ENCODE measurements at places on chromosomes 6 and 20. TPM values are rescaled to one million over a fixed set of nuclear protein-coding genes. Genes with fewer than 3 reads are reported as not detected.

DNA sequence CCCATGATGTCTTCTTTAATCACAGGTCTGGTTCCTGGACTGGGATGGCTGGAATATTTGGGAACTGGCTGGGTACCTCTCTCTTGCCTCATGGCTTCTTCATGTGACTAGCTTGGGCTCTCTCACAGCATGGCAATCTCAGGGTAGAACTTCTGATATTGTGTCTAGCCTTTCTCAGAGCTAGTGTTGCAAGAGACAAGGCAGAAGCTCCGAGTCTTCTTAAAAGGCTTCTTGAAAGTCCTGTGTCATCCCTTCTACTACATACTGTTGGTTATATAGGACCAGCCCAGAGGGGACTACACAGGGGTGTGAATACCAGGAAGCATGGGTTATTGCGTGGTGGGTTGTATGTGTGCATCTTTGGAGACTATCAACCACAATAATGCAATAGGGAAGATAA is 23.3 kb downstream of the BCAS1 start:
- H3K4me1 ChIP-seq: no peaks in the 10 kb centered on the region
- H3K36me3 ChIP-seq: no peaks in the 10 kb centered on the region
- no peak overlapping the region for H3K4me3 ChIP-seq

GRCh38 chr6:44514085-44514484 is 126.6 kb downstream of the CDC5L start:
- H3K4me1 ChIP-seq: no peaks in the 10 kb centered on the region
- no peaks in the 10 kb centered on the region for H3K27me3 ChIP-seq
- no peaks in the 10 kb centered on the region for H3K36me3 ChIP-seq
- H3K4me3 ChIP-seq: no peak overlapping the region
- H3K27ac ChIP-seq: no peak overlapping the region
- no peak for DNase-seq

PRL gene
- not detected for polyA plus RNA-seq

- H3K4me1 ChIP-seq: no peaks in the 10 kb centered on the region
- no peaks in the 10 kb centered on the region for H3K36me3 ChIP-seq
Observed at GRCh38 chr20:8449123-8449522, 317.1 kb downstream of the PLCB1 start.

LAMA4 gene
- polyA plus RNA-seq: 3.2 TPM

KCNS1 gene
- not detected for polyA plus RNA-seq

DNA sequence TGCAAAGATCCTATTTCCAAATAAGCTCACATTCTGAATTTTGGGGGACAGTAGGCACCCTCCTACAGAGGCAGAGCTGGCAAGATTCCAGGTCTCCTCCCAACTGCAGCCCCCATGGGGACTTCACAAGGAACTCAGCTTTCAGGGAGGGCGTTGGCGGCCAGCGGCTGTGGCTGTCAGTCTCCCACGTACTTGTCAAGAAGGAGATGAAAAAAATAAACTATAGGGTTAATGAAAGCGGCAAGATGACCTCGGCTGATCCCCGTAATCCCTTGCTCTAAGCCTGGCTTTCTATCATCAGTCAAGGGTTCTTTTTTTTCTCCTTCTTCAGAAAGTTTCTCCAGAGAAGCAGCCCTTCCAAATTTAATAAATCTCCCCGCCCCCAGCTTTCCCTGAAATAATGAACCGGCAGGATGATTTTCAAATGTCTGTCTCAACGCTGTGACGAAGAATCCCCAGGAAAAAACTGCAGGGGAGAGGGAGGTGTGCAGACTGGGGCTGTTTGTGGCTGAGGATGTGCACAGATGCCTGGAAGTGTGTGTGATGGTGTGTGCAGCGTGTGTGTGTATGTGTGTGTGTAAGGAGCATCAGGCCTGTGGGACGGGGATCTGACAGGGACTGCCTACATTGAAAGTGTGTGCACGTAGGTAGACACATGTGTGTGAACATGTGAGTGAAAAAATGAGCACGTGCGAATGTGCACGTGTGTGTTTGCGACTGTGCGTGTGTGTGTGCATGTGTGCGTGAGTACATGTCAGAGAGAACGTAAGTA is 78.7 kb downstream of the SLC2A10 start:
- no peak for DNase-seq
- H3K27me3 ChIP-seq: no peaks in the 10 kb centered on the region
- no peaks in the 10 kb centered on the region for H3K36me3 ChIP-seq

- H3K36me3 ChIP-seq: no peaks in the 10 kb centered on the region
- no peak for DNase-seq
- H3K4me1 ChIP-seq: no peaks in the 10 kb centered on the region
- H3K27ac ChIP-seq: no peak overlapping the region
- no peak overlapping the region for H3K4me3 ChIP-seq
Observed at GRCh38 chr6:15905488-15906419, 223.1 kb upstream of the MYLIP start.

SYS1 gene
- 58.1 TPM for polyA plus RNA-seq

DNA sequence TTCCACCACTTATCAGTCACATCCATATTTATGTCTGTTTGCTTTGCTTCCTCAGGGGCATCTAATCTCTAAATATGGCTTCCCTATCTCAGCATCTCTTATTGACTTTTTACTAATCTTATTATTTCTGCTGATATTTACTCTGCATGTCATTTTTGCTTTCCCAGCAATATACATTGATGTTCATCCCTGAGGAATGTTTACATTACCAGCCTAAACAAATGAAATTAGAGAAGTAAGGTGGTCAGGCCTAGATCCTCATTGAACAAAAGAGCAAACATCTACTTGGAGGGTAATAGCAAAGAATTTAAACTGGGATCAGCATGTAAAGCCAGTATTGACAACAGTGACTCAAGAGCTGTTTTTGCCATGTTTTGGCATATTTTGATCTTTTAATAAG is 546.4 kb downstream of the MMUT start:
- no peaks in the 10 kb centered on the region for H3K36me3 ChIP-seq
- H3K4me1 ChIP-seq: no peaks in the 10 kb centered on the region
- no peak overlapping the region for H3K4me3 ChIP-seq
- no peaks in the 10 kb centered on the region for H3K27me3 ChIP-seq
- no peak overlapping the region for H3K27ac ChIP-seq

DNA sequence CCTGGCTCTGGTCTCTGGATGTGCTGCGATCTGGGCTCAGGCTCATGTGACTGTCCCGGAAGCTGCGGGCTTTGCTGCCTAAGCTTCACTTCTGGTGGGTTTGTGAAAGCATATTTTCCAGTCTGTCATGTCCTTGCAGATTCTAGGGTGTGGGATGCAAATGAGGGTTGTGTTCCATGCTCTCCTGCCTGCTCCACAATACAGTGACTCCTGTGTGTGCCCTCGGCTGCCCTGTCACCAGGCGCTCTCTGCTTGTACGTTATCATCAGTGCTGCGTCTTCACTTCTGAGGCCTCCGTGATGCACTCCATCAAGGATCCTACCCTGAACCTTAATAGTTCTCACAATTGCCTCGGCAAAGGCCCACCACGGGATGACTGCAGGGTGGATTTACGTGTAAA is 84.2 kb downstream of the TTLL2 start:
- no peak overlapping the region for H3K27ac ChIP-seq
- no peaks in the 10 kb centered on the region for H3K36me3 ChIP-seq
- no peaks in the 10 kb centered on the region for H3K4me1 ChIP-seq
- no peaks in the 10 kb centered on the region for H3K27me3 ChIP-seq

DNA sequence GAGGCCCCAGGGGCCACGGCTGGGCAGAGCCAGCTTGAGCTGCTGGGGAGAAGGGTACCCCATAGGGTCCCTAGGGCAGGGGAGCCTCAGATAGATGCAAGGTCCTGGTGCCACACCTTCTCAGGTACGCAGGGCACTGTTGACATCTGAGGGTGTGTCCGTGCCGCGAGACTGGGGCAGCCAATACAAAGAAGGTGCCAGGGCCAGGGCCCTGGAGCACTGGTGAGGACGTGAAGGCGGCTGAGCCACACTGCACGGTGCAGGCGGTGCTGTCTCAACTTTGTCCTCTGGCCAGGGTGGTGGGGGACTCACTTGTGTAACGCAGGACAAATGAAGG is 649 bp upstream of the LRRC73 start:
- H3K27me3 ChIP-seq: peaks cover 9% of the 10 kb centered on the region
- H3K4me3 ChIP-seq: peak overlapping the region; percentile 87
- peaks cover 57% of the 10 kb centered on the region for H3K36me3 ChIP-seq
- no peak for DNase-seq

HLA-DMA gene
- 7.1 TPM for polyA plus RNA-seq

ADTRP gene
- not detected for polyA plus RNA-seq

- H3K27ac ChIP-seq: no peak overlapping the region
- no peaks in the 10 kb centered on the region for H3K36me3 ChIP-seq
- no peak overlapping the region for H3K4me3 ChIP-seq
- H3K27me3 ChIP-seq: no peaks in the 10 kb centered on the region
- DNase-seq: no peak
- H3K4me1 ChIP-seq: no peaks in the 10 kb centered on the region
Observed at GRCh38 chr6:25229671-25230321, 49.4 kb upstream of the CARMIL1 start.

SNAP91 gene
- 0.09 TPM for polyA plus RNA-seq

DNA sequence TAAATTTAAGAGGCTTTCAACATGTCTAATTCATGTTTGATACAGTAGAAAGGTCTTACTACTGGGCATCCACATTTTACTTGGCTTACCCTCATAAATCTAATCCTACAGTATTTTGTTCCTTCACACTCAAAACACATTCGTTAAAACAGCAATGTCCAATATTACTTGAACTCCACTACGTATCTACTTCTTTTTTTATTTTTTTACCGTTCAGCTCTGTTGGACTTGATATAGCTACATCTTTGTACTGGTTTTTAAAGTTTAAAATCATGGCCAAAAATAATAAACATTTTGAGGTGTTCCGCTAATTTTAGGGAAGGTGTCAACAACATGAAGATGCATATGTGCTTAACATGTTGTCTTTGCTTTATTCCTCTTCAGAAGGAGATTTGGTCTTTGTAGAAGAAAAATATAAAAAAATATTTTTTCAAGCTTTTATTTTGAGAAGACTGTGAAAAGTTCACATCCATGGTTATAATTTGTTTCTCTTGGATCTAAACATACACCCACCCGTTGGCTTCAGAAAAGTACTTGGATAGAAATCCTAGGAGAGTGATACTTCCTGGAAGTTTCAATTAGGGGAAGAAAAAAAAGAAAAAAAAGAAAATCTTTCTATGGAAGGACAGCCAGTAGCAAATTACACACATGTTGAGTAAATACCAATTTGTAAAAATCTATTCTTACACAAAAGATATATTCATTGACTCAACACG is 71.5 kb downstream of the EPB41L2 start:
- H3K36me3 ChIP-seq: no peaks in the 10 kb centered on the region
- no peak overlapping the region for H3K4me3 ChIP-seq
- no peaks in the 10 kb centered on the region for H3K4me1 ChIP-seq
- H3K27ac ChIP-seq: no peak overlapping the region

- DNase-seq: no peak
- no peak overlapping the region for H3K27ac ChIP-seq
Observed at GRCh38 chr6:127299522-127300240, 33.0 kb downstream of the RNF146 start.

GRCh38 chr6:125931733-125932450 is 24.7 kb upstream of the HINT3 start:
- H3K27ac ChIP-seq: no peak overlapping the region
- DNase-seq: no peak
- no peak overlapping the region for H3K4me3 ChIP-seq
- no peaks in the 10 kb centered on the region for H3K4me1 ChIP-seq
- no peaks in the 10 kb centered on the region for H3K27me3 ChIP-seq

GRCh38 chr6:20313960-20314530 is 87.6 kb upstream of the E2F3 start:
- no peak overlapping the region for H3K4me3 ChIP-seq
- no peak for DNase-seq
- no peak overlapping the region for H3K27ac ChIP-seq
- peaks cover 5% of the 10 kb centered on the region for H3K4me1 ChIP-seq
- H3K36me3 ChIP-seq: no peaks in the 10 kb centered on the region

- peak; percentile 29 for DNase-seq
- H3K27ac ChIP-seq: peak overlapping the region; percentile 19
- no peaks in the 10 kb centered on the region for H3K36me3 ChIP-seq
Observed at GRCh38 chr6:108960601-108961000, 112.4 kb downstream of the ARMC2 start.

FOXC1 gene
- polyA plus RNA-seq: 0.90 TPM

DNA sequence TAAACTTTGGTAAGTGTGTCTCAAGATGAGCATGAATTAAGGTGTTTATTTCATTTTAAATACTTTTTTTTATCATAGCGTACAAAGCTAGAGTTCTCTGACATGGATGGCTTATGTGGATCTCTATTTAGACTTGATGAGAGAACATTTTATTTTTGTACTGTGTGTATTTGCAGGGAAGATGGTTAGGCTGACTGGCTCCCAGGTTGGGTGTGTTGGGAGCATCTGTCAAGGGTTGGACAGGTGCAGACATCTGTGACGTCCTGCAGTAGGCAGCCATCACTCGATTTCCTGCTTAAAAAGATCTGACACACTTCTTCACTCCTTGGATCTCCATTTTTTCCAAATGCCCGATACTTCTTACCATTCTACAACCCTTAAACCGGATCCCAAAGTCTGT is 221.9 kb upstream of the QKI start:
- no peak for DNase-seq
- no peak overlapping the region for H3K4me3 ChIP-seq
- H3K27ac ChIP-seq: no peak overlapping the region
- peaks cover 6% of the 10 kb centered on the region for H3K4me1 ChIP-seq
- H3K36me3 ChIP-seq: no peaks in the 10 kb centered on the region

DNA sequence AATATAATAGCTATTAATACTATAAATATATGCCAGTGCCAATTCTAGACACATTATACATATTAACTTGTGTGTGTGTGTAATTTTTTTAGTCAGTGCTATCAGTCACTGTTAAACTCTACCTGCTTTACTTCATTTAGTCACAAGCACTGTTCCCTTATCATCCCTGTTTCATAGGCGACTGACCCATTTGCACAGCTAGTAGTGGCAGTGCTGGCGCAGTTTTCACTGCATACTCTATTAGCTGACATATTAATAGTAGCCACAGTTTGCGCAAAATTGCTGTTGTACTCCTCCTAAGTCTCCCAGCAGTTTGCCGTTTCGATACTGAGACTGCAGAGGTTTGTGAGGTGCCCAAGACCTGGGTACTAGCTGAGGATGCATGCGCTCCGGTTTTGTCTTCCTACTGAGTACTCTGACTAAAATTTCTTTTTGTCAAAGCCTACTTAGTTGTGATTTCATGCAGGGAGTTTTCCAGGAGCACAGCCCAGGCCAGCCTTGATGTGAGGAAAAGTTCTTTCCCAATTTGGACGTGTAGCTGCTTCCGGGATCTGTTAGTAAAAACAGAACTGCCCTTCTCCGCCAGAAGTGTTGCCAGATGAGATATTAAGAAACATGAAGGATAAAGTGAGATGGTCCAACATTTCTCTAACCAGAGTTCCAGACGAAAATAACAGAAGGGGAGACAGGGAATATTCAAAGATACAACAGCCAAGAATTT is 5.6 kb downstream of the BAG2 start:
- peak overlapping the region; percentile 93 for H3K27ac ChIP-seq
- H3K27me3 ChIP-seq: no peaks in the 10 kb centered on the region
- H3K4me3 ChIP-seq: peak overlapping the region; percentile 46
- peaks cover 47% of the 10 kb centered on the region for H3K4me1 ChIP-seq
- peak; percentile 44 for DNase-seq

Data from psoas muscle (tissue), 8 donors.